RPMI8226 (cell line): ENCODE measurements at places on chromosomes 7 and 10.

DNA sequence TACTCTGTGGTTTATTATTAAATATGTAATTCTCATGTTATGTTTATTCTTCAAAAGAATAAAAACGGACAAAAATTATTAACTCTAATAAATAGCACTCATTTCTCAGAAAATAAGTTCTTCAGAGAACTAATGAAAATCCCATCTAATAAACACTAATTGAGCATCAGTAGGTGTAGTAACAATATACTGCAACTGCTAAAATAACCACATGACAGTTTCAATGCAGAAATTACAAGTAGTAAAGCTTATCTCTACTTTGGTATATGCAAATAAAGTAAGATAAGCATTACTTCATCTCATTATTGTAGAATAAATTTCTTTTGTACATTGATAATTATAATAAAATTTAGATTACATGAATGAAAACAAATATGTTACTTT, 56.4 kb upstream of the DKK1 start:
- no peak for DNase-seq

- no peak for DNase-seq
These were observed 284.2 kb downstream of the C7orf25 start for GRCh38 chr7:42627626-42628025.

GRCh38 chr10:95759233-95759826, 3.4 kb downstream of the ENTPD1 start:
- DNase-seq = no peak

GRCh38 chr7:139730746-139731612, 46.8 kb downstream of the HIPK2 start:
- DNase-seq = peak; percentile 49
